ENCODE measurements at places on chromosomes 6 and 20.

DNA sequence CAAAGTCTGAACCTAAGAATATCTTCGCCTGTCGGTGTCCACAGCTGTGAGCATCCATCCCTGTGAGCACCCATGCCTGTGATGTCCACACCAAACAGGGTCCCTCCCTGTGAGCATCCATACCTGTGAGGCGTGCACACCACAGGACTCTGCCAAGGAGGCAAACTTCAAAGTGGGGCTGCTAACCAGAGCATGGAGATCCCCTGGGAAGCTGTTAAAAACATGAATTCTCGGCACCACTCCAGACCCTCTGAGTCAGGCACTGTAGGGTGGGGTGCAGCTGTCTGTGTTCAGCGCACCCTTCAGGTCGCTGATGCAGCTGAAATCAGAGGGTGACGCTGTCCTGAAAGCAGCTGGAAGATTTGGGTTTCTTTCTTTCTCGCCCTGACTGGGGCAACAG, 85.4 kb upstream of the NXT1 start:
- no peak for DNase-seq

GRCh38 chr6:143652841-143653331, 24.9 kb upstream of the PHACTR2 start:
- no peak for DNase-seq

- no peak for DNase-seq
Observed at GRCh38 chr6:6806844-6807518, 218.5 kb downstream of the LY86 start.

DNA sequence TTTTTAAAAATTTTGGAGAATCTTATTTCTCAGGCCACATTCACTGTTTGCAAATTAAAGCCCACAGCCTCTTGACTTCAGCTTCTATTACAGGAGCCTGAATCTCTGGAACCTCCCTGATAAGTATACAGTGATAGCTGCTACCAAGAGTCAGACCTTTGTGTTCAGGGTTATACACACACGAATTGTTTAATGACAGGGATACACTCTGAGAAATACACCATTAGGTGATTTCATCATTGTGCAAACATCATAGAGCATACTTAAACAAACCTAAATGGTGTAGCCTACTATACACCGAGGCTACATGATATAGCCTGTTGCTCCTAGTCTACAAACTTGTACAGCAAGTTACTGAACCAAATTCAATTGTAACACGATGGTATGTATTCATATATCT, 473.9 kb downstream of the PKHD1 start:
- DNase-seq, result no peak

DNA sequence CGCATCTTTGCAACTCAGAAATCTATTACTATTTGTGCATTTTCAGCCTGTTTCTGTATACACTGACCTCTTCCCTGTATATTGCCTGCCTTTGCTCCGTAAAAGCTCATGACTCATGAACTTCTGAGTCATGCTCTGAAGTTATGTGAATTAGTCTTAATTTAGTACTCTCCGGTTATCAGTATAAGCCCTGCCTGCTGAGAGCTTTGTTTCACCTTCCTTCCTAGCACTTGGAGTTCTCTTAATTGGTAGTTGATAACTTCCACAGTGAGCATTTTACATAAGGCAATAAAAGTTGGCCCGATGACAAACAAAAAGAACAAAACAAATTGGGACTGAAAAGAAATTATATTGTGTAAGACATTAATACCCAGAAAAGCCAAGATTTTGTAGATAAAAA, 231.4 kb downstream of the GJA1 start:
- no peak for DNase-seq

DNA sequence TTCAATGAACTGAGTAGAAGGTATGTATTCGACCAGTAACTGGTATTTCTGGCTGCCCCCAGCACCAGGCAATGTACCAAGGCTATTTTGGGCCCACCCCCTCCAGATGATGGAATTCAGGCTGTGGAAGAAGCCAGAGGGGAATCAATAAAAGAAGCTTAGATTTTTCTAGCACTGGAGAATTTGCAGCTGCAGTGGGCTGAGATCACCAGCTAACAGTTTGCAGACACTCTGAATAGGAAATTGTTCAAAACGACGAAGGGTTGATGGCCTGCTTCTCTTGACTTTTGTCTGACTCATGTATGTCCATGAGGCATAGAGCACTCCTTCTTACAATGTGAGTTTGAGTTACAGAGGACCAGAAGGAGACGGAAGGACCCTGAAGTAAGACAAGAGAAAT, 32.4 kb upstream of the FBXO9 start:
- DNase-seq, result no peak

GRCh38 chr6:154471609-154472362, 38.7 kb downstream of the CNKSR3 start:
- no peak for DNase-seq

GRCh38 chr6:35141007-35141655, at the start of gene TCP11:
TSS of gene TCP11 (minus strand) at chr6:35141339. CDS start at chr6:35140870, 469 bp downstream.
- DNase-seq, result no peak

- DNase-seq, result no peak
Observed at GRCh38 chr20:59356662-59357165, 56.3 kb downstream of the EDN3 start.

DNA sequence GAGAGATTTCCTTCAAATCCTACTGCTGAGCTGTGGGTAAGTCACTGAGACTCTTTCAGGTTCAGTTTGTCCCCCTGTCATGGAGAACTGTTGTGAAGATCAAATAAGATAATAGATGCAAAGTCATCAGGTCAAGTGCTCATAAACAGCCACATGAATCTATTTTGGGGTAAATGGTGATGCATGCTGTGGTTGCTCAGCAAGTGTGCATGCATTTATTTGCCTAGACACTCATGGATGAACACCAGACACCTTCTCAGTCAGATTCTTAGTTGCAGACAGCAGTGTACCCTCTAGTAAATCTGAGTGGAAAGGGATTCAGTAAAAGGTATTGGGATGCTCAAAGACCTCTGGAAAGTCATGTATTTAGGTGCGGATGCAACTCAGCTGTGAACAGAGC, 168.0 kb upstream of the FOXA2 start:
- DNase-seq, result no peak

- DNase-seq, result no peak
Observed at GRCh38 chr6:21193790-21194475, 399.6 kb upstream of the SOX4 start.

DNA sequence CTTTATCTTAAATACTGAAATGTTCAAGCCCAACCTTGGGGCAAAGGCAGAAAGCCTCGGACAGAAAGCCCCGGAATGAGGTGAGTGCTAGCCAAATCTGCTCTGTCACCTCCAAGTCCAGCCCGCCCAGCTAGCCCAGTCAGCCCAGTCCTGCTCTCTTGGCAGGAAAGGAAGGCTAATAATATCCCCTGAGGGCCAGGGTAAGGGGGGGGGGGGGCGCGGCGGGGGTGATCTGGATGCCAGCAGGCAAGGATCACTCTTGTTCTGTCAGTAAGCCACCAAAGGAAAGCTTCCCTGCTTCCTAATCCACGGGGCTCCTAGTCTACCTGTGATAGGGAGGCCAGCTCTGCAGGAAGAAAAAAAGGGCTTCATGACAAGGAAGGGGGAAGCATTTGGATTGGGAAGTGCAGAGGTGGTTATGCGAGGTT, 1.1 kb downstream of the NDRG3 start:
- DNase-seq, result no peak

DNA sequence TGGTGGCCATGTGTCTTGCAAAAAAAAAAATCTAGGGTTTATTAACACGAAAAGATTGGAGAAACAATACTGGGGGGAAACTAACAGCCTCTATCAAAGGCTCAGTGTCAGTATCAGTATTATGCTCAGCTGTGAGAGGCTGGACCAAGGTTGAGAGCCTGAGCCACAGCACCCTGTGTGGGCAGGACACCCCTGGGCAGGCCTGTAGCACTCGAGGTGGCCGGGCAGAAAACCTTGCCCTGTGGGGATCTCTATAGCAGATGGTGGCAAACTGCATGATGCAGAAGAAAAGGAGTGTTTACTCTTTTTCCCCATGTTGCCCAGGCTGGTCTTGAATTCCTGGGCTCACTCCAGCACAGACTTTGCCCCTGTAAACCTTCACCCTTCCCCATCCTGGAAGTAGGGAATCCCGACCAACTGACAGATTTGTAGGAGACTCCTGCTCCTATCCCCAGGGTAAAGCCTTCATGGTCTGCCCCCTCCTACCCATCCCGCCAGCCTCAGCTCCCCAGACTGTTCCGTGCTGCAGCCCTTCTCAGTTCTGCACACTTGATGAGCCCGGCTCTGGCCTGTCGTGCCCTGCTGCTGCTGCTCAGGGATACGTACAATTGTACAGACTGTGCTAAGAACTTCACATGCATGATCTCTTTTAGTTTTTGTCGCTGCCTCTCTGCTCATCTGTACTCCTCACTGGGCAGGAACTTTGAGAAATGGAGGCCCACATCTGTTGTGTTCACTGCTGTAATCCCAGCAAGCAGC, 8.0 kb upstream of the KIFC1 start:
- no peak for DNase-seq

DNA sequence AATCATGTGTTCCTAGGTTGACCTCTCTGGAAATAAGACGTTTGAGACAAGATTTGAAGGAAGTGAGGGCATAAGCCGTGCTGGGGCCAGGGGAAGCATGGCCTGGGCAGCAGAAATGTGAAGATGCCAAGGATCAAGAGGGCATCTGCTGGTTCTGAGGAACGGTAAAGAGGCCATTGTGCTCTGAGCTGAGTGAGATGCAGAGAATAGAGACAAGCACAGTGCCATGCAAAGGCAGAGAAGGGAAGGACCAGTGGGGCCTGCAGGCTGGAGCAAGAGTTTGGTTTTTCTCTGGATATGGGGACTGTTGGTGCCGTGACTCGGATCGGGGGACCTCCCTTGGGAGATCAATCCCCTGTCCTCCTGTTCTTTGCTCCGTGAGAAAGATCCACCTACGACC, 50.8 kb downstream of the SMPDL3A start:
- DNase-seq, result no peak

DNA sequence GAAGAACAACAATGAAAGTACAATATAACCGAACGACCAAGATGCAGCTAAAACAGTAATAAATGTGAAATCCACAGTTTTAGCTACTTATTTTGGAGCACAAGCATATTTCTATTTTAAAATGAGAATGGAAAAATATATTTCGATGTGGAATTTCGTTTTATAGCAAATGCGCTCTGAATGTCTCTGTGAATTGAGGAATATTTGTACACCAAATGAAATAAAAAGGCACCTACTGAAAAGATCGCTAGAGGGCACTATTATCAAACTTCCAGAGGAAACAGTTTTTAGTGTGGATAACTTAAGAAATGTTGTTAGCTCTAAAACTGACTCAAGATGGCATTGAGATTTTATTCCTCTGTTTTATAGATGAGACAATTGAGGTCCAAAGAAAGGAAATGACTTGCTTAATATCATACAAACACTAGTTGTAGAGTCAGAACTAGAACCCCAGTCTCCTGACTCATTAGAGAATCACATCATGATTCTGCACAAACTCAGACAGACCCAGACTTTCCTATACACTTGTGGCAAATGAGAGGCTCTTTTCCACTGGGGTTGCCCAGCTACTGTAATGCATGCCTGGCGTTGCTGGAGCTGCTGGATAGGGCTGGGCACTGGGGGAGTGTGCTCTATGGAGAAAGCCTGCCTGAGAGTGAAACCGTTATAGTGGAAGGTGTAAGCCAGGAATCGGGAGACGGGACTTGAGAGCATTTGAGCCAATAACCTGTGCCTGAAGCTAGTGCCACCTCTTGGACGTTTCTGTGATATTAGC, 51.9 kb downstream of the GCLC start:
- DNase-seq, result no peak

DNA sequence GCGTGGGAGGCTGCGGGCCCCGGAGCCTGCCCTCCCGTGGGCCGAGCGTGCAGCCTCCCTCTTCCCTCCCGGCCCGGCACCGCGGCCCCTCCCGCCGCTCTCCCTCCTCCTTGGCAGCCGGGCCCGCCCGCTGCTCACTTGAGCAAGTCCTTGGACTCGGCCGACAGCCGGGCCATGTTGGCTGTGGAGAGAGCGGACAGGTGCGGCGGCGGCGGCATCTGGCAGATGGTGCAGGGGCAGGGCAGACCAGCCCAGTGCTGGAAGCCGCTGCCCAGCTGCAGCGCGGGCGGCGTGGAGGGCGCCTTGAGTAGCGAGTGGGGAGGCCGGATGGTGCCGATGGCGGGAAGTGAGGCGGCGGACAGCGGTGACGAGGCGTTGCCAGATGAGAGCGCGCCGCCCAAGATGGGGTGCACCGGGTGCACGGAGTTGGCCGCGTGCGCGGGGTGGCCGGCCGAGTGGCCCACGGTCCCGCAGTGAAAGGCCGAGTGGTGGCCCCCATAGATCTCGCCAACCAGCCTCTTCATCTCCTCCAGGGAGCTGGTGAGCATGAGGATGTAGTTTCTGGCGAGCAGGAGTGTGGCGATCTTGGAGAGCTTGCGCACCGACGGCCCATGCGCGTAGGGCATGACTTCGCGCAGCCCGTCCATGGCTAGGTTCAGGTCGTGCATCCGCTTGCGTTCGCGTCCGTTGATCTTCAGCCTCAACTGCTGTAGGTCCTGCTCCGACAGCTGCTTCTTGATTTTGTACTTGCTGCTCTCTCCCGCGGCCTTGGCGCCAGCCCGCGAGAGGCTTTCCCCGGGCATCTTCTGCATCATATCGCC, 766 bp downstream of the OLIG3 start:
- DNase-seq, result no peak

DNA sequence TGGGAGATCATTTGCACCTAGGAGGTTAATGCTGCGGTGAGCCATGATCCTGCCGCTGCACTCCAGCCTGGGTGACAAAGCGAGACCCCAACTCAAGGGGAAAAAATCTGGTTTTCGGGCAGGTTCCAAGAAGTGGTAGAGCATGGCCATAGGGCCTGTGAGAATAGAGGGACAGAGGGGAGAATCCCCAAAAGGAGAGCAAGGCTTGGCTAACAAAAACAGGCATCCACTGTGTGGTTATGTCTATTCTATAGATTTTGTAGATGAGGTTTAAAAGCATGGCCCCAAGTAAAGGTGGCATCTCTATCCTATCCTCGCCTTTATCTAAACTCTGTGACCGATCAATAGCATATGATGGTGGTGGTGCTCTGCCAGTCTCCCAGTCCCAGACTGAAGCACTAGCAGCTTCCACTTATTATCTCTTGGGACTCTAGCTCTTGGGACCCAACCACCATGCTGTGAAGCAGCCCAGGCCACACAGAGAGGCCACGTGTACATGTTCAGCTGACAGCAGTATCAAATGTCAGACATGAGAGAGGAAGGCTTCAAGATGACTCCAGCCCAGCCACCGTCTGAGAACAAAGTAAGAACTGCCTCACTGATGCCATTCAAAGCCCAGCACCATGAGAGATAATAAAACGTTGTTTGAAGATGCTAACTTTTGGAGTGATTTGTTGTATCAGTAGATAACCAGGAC, 27.7 kb downstream of the EIF2S2 start:
- no peak for DNase-seq

- no peak for DNase-seq
Observed at GRCh38 chr20:60999250-60999649, 252.8 kb upstream of the CDH4 start.

- no peak for DNase-seq
Observed at GRCh38 chr6:151447237-151447636, 4.7 kb downstream of the RMND1 start.

GRCh38 chr20:45649312-45649863, 18.3 kb upstream of the WFDC9 start:
- no peak for DNase-seq

GRCh38 chr20:17935186-17935585, 33.4 kb downstream of the SNX5 start:
- DNase-seq, result no peak

Data from effector CD4-positive, alpha-beta T cell (primary cell).